ENCODE measurements at places on chromosomes 5 and 9. TPM values are rescaled to one million over a fixed set of nuclear protein-coding genes. Genes with fewer than 3 reads are reported as not detected.
A peak's percentile ranks its signal among the peaks of the same experiment; 100 is the strongest.

- no peak for DNase-seq
Measured at GRCh38 chr9:115328228-115328627, 210.3 kb upstream of the TNC start.

GRCh38 chr5:177550122-177550521 lies 4.2 kb downstream of the FAM193B start:
- no peak for DNase-seq

DNA sequence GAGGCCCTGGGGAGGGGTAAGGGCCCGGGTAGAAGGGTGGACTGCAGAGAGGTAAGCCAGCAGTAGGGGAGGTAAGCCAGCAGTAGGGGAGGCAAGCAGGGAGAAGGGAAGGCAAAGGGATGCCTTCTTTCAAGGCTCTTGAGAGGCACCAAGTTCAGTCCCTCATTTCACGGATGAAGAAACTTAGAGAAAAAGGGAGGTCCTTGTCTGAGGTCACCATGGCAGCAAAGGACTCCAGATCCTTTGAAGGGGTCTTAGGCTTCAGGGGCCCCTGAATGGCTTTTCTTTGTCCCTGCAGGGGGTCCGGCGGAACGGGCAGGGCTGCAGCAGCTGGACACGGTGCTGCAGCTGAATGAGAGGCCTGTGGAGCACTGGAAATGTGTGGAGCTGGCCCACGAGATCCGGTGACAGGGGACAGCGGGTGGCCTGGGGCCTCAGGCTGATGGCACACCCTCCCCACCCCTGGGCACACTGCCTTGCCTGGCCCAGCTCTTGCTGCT lies 42.6 kb downstream of the RGS3 start:
- DNase-seq, result no peak

DNA sequence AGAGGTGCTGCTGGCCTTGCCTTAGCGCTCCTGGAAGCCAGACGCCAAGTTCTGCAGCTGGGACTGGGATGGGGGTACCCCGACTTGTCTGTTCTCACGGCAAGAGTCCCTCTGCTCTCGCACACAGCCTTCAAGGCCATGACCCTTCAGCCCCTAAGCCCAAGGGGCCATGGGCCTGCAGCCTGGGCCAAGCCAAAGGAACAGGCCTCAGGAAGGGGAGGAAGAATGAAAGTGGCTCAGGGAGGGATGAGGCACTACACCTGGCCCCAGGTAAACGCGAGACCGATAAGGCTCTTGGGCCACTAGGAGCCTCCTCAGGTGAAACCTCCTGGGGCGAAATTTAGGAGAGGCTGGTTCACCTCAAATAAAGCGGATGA lies 3.9 kb downstream of the EBF1 start:
- DNase-seq, result no peak

DNA sequence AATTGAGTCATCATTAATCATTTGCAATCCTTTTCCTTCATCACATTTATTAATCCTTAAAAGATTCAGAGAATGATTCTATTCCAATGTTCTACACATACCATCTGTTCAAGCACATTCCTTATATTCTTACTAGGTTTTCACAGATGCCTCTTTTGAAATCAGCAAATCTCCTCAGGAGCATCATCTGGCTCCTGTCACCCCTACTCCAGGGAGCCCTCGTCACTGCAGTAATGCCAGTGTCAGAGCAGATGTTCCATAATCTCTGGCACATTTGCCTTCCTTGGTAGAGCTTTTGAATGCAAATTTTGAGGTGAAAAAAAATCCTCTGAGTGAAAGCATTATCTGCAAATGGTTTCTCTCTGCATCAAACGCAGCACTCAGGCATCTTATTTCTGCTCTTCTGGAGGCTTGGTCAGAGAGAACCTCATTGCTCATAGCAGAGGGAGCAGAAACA lies 7.6 kb upstream of the KCNV2 start:
- no peak for DNase-seq

GRCh38 chr5:179238628-179238970 lies 106.7 kb downstream of the ADAMTS2 start:
- DNase-seq, result no peak

DNA sequence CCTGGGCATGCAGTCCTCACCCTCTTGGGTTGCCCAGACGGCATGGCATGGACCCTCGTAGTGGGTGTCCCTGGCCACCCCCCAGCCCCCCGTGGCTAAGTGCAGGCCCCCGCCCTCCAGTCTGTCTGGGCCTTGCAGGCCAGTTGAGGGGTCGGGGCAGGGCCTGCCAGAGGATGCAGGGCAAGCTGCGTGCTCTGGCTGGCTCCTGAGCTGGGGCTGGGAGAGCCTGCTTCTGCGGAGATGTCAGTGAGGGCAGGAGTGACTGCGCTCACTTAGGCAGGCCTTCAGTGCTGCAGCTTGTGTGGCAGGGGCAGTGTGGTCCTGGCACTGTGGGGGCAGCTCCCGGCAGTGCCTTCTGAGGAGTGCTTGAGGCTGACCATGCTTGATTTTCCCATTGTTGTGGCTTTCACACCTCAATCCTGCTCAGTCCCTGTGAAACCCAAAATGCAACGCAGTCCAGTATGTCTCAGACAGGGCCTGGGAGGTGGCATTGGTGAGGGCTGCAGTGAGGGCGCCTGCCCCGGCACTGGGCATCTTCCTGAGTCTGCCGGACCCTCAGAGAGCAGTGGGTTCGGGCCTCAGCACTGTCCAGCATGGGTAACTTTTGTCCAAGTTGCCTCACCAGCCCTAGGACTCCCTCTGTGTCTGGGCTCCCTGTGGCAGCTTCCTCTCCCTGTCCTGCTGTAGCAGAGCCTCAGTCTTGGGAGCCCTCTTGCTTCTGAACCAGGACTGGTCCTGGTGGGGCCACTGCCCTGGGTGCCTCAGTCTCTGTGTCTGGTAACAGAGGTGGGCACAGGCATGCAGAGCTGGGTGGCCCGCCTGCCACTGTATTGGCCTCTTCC lies 93.0 kb downstream of the PHF2 start:
- peak; percentile 37 for DNase-seq

- no peak for DNase-seq
Measured at GRCh38 chr5:68230285-68230684, 14.7 kb downstream of the PIK3R1 start.

DNA sequence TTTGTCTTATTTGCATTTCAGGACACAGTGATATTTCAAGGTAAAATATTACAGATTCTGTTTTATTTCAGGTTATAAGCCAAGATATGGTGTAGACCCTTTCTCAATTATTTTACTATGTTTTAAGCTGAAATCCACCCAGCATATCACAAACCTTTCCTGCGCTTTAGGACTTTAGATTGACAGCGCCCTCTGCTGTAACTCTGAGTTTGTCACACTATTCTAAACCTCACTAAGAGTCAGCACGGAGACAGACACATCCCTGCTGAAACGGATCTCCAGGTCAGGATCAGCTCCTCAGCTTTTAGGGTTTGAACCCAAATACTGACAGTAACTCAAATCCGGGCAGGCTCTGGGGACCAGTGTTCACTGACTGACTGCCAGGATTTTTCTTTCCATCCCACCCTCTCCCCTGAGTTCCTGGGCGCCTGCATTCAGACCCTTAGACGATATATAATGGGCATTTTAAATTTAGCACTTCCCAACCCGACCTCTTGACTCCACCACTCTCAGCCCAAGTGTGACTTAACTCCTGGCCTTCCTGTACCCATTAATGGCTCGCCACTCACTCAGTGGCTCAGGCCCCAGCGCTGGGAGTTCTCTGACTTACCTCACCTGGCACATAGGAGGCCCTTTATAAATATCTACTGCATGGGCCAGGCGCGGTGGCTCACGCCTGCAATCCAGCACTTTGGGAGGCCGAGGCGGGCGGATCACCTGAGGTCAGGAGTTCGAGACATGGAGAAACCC lies 33.5 kb downstream of the TLX3 start:
- DNase-seq, result no peak

DNA sequence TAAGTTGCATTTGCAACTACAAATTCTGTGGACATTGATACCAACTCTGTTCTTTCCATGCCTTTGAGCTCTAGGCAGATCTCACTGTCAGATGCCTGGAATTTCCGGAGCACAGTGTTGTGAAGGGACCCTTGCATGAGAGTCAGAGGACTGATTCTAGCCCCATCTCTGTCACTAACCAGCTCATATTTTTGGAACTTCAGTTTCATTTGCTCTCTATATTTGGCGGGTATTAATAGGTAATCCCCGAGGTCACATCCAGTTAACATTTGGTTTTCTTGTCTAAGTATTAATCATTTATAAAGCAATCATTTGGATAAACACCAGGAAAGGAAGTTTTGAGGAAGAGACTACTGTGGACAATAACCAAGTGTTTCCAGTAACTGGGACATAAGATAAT lies 115.7 kb downstream of the MAN2A1 start:
- DNase-seq, result no peak

DNA sequence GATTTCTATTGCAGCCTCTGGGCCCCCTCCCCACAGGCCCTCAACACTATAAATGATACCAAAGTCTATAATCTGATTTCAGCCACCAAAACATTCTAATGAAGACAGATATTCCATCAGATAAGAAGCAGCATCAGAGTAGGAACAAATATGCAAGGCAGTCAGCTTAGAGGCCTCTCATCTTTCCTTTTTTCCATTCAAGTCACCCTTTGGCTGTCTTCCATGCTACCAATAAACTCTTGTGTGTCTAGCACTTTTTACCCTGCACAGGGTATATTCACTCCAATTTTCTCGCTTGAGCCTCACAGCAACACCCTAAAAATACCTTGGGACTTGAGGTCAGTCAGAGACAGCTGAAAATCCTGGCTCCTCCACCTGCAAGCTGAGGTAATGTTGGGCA lies 193.7 kb downstream of the BRINP1 start:
- DNase-seq, result no peak

DNA sequence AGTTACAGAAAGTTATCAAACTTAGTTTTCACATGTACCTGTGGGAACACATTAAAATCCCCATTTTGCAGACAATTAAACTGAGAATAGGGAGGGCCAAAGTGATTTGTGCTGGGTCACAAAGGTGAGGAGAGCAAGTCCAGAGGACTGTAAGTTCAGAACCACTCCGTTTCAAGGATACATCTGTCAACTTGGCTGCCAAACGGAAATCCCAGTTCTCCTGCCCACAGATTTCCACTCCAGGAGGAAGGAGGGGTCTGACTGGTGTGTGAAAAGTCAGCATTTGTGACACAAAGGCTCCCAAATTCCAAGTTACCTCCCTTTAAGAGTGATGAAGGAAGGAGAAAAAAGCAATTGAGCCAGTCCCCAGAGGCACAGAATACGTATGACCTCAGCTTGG lies 42.3 kb downstream of the PRELID2 start:
- no peak for DNase-seq

Gene KCNMB1
- total RNA-seq, result 2.5 TPM

Gene CMYA5
- 2.0 TPM for total RNA-seq
